ENCODE measurements at places on chromosomes 5 and 9.

DNA sequence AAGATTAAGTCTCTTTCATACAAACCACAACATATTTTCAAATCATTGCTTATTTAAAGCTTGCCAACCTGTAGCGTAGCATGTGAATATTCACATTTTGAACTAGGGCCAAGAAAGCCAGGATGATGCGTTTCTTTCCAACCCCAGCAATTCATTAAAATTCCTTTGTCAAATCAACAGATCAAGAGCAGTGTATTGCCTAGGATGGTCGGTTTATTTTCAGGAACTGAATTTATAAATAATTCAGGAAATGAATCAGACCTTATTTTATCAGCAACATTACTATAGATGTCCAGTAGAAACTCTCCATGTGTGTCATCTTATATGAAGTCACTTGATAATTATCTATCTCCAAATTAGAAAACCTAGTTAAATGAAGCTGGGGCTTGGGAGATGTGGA, 13.2 kb upstream of the AUH start:
- no peak for DNase-seq

DNA sequence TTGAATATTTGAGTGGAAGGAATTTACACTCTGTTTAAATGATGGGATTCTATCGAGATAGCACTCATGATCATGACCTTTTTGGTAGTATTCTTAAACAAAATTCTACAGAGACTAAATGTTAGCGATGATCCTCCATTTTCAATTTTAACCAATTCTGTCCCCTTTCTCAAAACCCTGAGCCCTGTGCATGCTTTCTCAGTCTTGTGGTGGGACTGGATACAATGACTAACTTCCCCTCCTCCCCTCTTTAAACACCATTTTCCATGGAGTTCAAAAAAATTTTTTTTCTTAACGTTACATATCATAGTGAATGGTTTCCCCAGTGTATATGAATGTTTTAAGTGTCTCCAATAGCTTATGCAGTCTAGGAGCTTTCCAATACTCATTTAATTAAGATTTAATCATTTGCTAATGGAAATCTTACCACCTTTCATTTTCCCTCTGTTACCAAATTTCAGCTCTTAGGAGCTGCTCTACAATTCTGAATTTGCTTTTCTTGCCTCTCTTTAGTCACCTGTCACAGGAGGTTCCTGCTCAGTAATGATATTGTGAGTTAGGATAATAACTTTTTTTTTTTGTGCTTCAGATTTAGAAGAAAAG, 101.2 kb downstream of the MAP1B start:
- DNase-seq: no peak

- no peak for DNase-seq
Observed at GRCh38 chr9:135503371-135504261, 3.1 kb downstream of the MRPS2 start.

DNA sequence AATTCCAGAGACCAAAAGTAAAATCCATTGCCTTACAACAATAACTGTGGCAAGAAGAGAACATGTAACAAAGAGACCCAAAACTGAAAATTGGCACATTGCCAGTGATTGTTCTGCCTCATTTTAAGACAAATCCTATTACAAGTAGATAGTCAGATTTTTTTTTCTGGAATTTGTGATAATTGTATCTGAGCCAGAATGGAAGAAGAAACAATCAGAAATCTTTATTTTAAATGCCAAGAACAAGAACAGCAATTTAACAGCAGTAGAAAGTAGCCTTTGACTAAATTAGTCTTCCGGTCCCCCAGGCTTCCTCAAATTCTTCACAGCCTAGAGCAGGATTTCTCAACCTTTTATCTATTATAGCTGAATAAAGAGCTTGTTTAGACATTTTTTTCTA, 106.7 kb upstream of the PTPN3 start:
- no peak for DNase-seq

GRCh38 chr5:150245111-150245789, 44.3 kb downstream of the CAMK2A start:
- DNase-seq: no peak
